Activated T-helper 2 cell treated with anti-CD3 and anti-CD28 coated beads, Interferon-gamma antibody, Interleukin-2, Interleukin-4, amounts not matched to agents 10 μg/mL and 5 μg/mL and 100 μg/mL, durations not matched to agents 14 hours and 24 hours and 36 hours (primary cell): ENCODE measurements at places on chromosomes 3 and 15. TPM values are rescaled to one million over a fixed set of nuclear protein-coding genes. Genes with fewer than 3 reads are reported as not detected.

DNA sequence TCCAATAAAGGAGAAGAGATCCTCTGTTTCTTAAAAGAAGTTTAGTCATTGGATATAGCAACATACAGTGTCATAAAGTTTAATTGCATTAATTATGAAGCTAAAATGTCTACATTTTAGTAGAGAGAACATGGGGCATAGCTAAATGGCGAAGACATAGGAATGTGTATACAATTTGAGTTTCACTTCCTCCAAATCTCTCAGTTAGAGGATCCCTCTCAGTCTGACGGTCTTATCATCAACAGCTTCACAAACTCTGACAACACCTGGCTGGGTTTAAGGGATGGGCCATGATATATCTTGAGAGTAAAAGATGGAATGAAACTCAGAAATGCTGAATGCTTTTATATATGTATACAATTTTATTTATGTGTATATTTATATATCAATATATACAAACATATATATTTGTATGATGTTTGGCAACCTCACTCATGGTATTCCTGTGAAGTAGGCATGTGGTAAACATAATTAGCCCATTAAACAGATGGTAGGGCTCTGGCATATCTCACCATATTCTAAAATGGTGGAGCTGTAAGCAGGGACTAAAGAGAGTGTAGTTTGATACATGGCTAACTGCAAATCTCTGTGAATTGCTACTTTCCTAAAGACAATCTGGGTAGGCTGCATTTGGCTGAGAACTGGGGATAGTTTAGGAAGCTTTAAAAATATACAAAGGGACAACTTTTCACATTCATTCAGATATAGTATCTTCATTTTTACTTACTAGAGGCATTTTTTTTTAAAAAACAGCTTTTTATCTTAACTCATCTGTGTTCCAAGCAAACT is 111.6 kb downstream of the TIGIT start:
- no peak for DNase-seq

GRCh38 chr3:192831111-192831644 is 86.5 kb downstream of the MB21D2 start:
- no peak for DNase-seq

- no peak for DNase-seq
Measured at GRCh38 chr15:58407778-58408177, 24.0 kb upstream of the LIPC start.

DNA sequence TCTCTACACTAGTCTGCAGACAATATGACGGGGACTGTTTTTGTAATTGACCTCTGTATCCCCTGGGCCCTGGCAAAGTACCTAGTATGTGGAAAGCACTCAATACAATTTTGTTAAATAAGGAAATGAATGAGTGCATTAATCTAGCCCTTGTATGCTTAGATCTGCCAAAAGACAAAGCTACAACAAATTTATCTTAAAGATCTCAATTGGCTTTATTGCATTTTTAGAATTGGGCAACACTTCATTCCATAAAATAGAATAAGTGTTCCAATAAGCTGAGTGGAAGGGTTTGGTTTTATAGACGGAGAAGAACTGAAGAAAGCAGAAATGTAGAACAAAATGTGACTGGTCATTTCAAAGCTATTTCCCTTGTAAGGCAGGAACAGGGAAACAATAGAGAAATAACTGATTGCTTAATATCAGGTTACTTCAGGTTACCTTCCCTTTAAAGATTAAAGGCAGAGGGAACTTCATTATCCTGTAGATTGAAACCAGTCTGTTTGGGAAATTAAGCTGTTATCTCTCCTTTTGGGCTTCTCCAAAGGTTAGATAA is 108.3 kb upstream of the MME start:
- DNase-seq, result no peak

DNA sequence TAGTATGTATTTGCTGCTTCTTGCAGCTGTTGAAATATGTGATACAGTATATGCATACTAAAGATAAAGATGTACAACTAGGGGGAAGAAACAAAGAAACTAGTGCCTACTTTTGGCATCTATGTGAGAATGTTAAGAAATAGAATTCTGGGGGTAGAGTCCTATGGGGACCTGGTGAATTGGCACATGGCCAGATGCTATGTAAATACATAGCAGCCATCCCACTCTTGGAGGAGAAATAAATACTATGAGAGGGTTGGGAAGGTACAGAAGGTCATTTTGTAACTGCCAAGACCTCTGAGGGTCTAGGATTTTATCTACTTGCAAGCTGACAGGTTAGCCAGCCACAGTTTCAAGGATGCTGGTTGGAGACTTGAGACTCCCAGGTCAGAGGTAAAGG is 298.3 kb upstream of the TBL1XR1 start:
- no peak for DNase-seq

- no peak for DNase-seq
Measured at GRCh38 chr3:15693355-15693754, 91.8 kb downstream of the BTD start.

DNA sequence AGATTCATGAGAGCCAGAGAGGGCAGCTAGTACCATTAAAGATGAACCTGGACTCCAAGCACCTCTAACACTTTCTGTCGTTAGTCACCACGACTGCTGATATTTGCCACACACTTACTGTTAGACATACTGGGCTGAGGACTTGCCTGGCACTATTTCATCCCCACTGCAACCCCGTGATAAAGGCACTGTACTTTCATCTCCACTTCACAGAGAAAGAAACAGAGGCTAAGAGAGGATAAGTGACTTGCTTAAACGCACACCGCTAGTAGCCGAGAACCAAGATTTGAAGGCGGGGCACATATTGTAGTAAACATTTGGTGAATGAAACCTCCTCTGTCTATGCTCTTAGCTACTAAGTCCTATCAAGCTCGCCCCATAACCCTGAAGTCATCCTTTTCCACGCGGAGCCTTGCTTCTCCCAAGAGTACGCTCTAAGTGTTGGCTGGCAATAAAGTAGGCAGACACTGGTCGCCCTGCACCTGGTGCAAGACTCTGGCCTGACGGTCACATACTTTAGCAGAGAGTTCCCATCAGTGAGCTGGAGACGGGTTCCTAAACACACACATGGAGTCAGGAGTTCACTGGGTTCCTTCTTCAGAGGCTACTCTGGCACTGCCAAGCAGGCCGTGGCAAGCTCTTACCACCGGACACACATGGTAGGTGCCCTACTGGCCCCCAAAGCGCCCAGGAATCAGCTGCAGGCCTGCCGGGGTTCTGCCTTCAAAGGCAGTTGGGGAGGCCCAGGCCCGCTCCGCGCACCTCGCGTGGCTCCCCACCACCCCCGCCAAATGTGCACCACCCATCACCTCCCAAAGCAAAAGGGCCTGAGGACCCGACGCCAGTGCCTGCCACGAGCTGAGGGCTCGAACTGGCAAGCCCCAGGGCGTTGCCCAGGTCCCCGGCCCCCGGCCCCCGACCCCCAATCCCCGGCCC is 951 bp downstream of the POMGNT2 start:
- no peak for DNase-seq

DNA sequence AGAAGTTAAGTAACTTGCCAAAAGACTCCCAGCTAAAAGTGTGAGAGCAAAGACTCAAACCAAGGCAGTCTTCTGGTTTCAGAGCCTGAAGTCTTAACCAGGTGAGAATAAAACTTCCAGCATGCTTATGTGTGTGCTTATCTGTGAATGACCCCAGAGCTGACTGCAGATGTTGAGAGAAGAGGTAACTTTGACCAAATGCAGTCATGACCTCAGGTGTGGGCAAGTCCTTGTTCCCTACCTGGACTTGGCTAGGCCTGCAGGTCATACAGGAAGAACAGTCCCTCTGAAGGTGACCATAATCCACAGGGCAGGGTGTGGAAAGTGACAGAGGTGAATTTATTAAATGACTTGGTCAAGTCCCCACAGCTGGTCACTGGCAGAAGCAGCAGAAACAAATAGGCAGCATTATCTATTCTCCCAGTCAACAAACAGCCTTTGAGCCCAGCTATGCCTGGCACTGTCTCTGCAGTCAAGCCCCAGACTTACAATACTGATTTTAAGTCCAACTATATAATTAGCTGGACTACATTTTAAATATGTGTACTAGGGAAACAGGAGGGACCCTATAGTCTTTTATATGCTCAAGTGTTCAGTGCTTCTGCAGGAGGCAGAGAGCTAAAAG is 3.0 kb upstream of the CPEB1 start:
- DNase-seq, result no peak

- no peak for DNase-seq
Measured at GRCh38 chr3:195401943-195402342, 40.9 kb downstream of the ACAP2 start.

DNA sequence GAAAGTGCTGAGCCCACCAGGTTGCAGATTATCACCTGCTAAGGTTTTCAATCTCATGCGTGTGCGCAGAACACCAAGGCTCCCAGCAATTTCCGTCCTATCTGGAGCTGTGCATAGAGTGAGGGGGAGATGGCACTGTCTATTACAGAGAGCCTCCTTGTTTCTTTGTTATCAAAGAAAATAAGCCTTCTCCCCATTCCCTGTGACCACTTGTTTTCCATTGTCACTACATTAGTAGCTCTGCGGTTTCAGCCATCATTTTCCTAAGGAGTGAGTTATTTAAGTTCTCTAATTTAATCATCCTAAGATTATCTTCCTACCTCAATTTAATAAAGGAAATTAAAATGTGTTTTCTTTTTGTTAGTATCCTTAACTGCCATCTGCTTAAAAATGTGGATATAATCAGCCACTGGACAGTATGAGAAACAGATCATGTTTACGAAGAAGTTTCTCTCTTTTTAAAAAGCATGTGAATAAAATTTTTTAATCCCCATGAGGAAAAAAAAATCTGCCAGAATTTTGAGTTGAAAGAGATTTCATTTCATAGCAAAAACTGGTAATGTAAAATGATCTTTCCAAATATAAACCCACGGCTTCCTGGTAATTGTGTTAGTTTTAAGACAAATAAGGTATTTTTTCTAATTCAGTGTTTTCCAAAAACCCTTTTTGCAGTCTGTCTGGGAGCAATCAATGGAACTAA is 172.3 kb upstream of the UBE2E1 start:
- no peak for DNase-seq

DNA sequence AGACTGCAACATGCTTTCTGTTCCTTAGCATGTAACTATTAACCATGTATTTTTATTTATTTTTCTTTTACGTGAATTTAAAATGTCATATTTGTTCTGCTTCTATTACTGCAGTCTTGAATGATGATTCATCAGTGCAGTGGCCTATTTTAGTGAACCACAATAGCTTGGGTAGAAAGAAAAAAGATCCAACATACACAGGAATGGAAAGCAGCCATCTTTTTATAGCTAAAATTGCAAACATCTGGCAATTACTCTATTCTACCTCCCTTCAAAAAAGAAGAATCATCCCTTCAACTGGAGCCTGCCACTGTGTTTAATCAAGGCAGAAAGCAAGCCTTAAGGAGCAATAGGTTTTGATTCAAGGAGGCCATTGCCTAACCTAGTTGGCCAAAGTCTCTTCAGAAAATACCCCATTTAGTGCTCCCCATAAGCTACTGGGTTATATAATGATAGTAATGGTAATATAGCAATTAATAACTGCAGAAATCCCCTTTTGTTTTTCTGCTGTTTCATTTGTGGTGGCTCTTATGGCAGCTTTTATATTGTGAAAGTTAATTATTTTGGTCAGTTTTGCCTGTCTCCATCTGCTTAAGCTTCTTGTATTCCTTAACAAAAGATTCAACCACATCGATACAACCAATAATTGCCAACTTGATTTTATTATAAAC is 267.3 kb downstream of the LPP start:
- DNase-seq, result no peak

- DNase-seq, result no peak
Measured at GRCh38 chr3:98462901-98463300, at the start of gene OR5K1. Gene OR5K1, plus strand, starts transcription at chr3:98463201. Its CDS starts 6,376 bp downstream, at chr3:98469577.

DNA sequence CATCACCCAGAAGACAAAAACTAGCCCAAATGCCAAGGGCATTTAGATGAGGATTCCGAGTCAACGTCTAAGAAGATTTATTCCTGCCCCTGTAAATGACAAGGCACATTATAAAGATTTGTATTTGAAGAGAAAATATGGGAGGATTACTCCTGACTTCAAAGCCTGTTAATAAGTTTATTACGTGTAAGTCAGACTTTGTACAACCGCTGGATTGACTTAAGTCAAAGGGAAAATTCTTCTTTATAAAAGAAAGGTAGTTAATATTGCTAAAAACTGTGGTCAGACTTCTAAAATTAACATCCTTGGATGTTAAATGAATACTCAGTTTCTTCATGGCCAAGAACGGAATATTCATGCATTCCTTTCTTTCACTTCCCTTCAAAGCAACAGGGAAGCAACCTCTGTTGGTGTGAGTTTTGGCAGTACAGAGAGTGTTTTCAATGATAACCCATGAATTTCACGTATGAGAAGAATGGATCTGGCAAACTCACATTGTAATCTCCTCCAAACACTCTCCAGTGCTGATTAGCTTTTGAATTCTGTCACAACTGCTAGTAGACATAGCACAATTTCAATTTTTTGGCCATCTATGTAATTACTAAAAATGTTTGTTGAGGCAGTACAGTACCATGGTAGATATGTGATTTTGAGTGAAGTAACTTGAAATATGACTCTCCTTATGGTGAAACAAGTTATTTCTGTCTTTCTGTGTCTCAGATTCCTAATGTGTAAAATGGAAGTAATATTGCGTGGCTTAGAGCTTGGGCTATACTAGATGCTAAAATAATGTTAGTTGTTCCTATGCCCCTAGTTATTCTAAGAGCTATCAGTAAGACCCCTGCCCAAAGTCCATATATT is 62.0 kb downstream of the PLD1 start:
- no peak for DNase-seq

DNA sequence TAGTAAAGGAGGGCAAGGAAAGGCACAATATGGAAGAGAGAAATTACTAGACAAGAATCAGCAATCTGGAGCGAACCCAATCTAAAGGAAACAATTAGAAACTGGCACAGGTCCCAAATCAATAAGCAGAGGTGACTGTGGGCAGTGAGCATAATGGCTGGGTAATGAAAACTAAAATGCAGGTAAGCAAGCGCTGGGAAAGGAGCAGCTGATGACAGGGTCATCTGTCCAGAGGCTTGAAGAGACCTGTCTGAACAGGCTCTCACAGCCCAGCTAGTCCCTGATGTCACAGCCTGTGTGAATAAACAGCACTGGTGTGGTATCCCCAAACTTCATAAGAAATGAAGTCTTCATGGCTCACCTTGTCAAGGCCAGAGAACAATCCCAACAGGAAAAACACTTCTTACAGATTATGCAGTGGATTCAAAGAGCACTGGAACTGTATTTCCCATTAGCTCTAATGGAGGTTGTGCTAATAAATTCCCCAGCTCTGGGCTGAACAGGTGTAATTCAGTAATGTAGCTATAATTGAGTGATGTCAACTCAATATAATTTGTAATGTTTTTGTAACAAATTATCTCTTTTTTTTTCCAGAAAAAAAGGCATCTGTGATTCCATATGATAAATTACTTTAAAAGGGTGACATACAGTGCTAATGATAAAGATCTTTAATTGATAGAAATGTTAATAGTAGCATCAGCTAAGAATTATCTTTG is 197.3 kb downstream of the FHIT start:
- DNase-seq, result no peak

- DNase-seq, result no peak
Measured at GRCh38 chr3:26236531-26236930, 386.0 kb upstream of the LRRC3B start.

GRCh38 chr3:21273259-21274025 is 477.6 kb downstream of the ZNF385D start:
- DNase-seq, result no peak

GRCh38 chr15:85048430-85048829 is 66.8 kb downstream of the PDE8A start:
- DNase-seq, result no peak

HIGD2B gene
- 0.16 TPM in 2 replicates for total RNA-seq

NISCH gene
- total RNA-seq, result 70.0 and 73.4 TPM in 2 replicates

CPLX3 gene
- 0.16 TPM in 1 of 2 replicates, not detected in the other for total RNA-seq

MORC1 gene
- total RNA-seq, result not detected in 2 replicates

GABRA5 gene
- not detected in 2 replicates for total RNA-seq
